Globus pallidus (tissue), 1 donor: ENCODE measurements at places on chromosomes 11 and 22.
A peak's percentile ranks its signal among the peaks of the same experiment; 100 is the strongest.

DNA sequence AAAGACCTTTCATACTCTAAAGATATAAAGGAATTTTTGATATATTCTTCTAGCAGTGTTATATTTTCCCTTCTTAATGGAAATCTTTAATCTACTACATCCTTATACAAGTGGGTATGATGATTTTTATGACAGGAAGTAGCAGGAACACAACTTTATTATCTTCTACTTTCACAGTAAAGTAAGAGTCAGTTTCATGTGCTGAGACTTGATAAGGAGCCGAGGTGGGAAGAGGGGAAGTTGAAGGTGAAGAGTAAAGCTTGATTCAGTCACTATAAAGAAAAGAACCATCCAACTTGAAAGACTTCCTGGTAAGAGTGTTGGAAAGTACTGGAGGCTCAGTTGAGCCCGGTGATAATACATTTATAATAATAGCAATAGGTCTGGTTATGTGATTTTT, 82.1 kb upstream of the PTH start:
- no peak for DNase-seq

DNA sequence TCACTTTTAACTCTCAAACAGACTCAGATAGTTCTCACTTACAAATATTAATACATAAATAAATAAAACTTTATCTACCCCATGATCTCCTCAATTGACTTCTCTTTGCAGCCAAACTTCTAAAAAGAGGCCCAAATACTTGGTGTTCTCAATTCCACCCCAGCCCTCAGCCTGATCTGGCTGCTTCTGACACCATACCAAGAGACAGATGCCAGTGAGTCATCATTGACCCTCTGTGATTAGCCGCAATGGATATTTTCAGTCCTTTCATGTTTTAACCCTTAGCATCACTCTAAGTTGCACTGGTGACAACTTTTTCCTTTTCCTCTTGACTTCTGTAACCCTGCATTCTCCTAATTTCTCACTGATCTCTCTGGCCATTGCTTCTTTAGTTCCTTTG, 184.1 kb upstream of the ARHGAP20 start:
- no peak for DNase-seq

DNA sequence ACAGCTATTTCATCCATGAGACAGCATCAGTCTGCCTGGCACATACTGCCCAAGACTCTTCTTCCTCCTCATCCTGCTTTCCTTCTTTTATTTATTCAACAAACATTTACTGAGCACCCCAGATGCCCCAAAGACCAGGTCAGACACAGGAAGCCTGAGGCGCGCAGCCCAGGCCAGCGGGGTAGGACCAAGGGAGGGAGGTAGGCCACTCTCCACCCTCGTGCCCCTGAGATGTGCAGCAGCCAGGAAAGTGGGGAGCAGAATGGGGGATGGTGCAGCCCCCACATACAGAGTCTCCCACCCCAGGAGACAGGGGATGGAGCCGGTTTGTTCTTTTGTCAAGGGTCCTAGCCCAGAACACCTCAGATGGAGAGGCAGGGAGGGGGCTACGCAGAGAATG, 4.2 kb upstream of the IL2RB start:
- DNase-seq = no peak

DNA sequence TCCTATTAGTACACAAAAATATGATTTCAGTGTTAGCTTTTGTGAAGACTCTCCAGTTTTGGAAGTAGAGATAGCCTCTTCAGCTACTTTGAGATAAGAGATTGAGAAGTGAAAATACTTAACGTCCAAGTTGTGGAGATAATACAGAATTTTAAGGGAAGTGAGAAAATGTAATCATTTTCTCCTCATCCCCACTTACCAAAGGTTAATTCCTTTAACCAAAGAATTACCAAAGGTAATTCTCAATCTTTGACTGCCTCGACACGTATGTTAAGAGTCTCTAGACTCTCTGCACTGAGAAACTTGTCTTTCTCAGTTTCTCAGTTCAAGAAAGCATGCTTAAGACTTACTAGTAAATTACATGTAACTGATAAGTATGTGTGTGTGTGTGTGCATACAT, 15.3 kb downstream of the C11orf54 start:
- DNase-seq = no peak

- DNase-seq = no peak
These were observed 23.0 kb downstream of the LRRC74B start for GRCh38 chr22:21068681-21069276.

GRCh38 chr11:27218421-27219038, 144.5 kb downstream of the CCDC34 start:
- no peak for DNase-seq

GRCh38 chr11:117843666-117844484, 19.3 kb upstream of the FXYD2 start:
- peak; percentile 61 for DNase-seq

DNA sequence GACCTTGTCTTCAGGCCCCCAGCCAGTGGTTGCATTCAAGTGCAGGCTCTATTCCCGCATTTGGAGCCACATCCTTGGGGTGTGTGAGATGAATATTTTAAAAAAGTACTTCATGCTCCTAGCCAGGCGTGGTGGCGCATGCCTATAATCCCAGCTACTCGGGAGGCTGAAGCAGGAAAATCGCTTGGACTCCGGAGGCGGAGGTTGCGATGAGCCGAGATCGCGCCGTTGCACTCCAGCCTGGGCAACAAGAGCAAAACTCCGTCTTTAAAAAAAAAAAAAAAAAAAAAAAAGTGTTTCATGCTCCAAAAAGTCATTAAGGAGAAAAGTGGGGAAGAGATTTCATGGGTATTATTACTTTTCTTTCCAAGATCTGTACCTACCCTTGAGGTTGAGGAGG, 18.0 kb downstream of the SCUBE1 start:
- no peak for DNase-seq

DNA sequence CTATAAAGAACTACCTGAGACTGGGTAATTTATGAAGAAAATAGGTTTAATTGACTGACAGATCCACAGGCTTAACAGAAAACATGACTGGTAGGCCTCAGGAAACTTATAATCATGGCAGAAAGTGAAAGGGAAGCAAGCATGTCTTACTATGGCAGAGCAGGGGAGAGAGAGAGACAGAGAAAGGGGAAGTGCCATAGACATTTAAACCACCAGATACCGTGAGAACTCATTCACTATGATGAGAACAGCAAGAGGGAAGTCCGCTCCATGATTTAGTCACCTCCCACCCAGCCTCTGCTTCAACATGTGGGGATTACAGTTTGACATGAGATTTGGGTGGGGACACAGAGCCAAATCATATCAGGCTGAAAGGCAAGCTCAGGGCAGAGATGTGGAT, 327.1 kb upstream of the DDI1 start:
- no peak for DNase-seq

DNA sequence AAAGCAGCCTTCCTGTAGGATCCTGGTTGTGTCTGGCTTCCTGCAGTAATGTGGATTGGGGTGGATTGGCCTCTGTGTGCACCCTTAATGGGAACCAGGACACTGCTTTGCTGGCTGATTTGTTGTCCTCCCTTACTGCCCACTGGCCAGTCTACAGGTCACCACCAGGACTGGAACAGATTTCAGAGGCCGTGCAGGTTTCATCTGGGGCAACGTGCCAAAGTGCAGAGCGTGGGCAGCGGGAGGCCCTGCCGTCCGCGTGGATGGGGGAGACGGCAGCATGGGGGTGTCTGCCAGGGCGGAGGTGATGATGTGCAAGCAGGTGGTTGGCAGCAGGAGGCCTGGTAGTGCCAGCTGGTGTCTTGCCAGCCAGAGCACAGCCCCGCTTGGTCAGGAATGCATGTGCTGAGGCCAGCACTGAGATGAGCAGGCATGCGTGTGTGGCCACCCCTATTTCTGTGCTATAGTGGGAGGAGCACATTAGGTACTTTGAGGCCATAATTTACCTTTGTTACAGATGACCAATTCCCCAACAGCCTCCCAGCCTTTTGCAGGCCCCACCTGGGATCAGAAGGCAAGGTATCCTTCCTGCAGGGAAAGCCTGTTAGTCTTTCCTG, 24.3 kb downstream of the BCR start:
- no peak for DNase-seq

- DNase-seq = no peak
These were observed 28.5 kb downstream of the DCDC1 start for GRCh38 chr11:31340903-31341572.

- no peak for DNase-seq
These were observed 278.4 kb upstream of the PDGFD start for GRCh38 chr11:104442321-104442720.

GRCh38 chr22:23147617-23148387, 2.5 kb downstream of the RAB36 start:
- no peak for DNase-seq

- peak; percentile 30 for DNase-seq
These were observed at the start of gene MFNG for GRCh38 chr22:37486224-37486845. MFNG (minus strand) TSS chr22:37486384; CDS start chr22:37486177, 207 bp downstream.

GRCh38 chr11:34654483-34655334, 33.8 kb downstream of the EHF start:
- peak; percentile 78 for DNase-seq

DNA sequence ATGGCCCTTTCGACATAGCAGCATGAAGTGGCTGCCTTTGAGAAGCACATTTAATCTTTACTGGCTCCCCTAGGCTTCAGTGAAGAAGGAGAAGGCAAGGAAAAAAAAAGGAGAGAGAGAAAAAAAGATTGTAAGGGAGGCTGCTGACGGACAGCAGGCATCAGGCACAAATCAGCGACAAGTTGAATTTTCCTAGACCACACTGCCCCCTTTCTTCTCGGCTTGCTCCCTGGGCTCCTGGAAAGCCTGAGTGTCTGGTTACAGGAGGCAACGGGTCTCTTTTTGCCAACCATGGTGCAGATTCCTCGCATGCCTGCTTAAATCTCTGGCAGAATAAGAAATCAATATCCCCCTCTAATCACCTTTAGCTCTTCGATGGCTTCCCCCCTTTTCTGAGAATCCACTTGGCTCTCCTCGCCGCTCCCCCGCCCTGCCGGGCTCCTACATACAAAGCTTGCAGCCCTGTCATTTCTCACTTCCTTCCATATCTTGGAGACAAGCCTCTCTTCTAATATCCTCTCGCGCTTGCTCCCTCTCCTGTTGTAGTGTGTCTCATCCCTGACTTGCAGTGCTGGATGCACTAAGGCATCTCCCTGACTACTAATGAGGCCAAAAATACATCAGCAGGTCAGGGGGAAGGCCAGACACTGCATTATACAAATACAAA, 14.3 kb downstream of the BLID start:
- peak; percentile 95 for DNase-seq

DNA sequence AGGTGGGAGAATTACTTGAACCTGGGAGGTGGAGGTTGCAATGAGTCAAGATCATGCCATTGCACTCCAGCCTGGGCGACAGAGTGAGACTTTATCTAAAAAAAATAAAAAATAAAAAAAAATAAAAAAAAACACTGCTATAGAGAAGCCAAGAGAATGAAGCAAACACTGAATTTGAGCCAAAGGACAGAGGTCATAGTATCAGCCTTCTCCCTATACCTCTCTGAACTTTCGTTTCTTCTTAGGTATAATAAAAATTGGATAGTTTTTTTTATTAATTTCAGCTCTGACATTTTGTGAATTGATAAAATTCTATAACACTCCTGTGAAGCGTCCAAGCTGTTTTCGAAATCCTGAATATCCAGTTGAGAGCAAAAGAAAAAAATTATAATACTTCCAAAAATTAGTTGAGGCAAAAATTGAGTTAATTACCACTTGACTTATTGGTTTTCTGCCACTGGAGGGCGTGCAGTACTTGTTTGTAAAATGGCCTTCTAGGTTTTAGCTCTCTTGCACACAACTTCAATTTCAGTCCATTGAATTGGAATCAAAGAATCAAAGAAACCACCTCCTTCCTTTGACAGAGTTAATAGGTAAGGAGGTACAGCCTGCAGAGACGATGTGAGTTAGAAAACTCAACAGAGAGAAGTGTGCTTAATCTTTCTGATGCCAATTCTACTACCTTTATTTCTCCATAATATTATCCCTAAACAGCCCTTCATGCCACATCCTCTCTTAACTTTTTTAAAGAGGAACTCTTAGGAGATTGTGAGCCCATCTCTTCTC, 143.2 kb downstream of the BBOX1 start:
- peak; percentile 58 for DNase-seq

GRCh38 chr11:104728927-104729326, 169.3 kb downstream of the CASP12 start:
- DNase-seq = no peak

GRCh38 chr22:18075720-18076497, 1.9 kb upstream of the PEX26 start:
- DNase-seq = peak; percentile 94

- no peak for DNase-seq
These were observed 33.0 kb downstream of the FZD4 start for GRCh38 chr11:86922225-86922624.

GRCh38 chr11:134261626-134262488, 8.5 kb downstream of the ACAD8 start:
- no peak for DNase-seq

GRCh38 chr11:33211580-33211979, 45.6 kb upstream of the HIPK3 start:
- no peak for DNase-seq

DNA sequence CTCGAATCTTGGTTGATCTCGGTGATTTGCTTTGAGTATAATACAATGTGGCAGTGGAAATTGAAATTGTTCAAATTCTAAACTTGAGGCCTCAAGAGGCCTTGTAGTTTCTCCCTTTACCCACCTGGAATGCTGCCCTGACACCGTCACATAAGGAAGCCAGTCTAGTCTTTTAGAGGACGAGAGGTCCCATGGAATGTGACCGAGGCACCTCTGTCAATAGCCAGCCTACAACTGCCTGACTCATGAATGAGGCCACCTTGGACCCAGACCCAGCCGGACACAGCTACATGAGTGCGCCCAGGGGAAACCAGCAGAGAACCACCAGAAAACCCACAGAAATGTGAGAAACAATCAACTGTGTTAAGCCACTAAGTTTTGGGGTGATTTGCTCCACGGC, 52.5 kb downstream of the RPL27A start:
- DNase-seq = no peak

DNA sequence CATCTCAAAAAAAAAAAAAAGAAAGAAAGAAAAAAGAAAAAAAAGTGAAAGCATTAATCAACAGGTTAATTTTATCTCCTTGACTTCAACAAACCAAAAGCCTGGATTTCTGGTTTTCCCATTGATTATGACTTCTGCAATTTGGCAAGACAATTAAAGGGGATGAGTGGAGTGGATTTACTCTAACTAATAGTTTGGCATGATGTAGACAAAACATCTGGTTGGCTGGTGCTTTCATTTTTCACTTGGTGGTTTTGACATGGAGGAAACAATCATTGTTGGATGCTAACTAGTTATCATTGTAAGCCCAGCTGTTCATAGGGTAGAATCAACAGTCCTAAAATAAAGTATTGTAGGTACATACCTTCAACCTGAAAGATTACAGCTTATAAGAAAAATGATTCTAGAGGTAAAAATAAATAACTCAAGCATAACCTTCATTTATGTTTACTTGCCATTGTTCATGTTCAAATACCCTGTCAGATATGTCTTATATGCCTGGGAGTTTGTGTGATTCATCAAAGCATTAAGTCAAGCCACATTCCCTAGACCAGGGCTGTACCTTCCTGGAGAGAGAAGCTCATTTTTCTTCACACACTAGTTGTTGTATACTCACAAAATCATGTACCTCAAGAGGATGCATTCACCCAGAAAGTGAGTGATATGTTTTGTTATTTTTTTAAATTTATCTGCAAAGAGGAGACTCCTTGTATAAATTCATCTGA, 15.1 kb downstream of the FIBIN start:
- no peak for DNase-seq

GRCh38 chr11:67492801-67493547, 10.1 kb downstream of the AIP start:
- DNase-seq = no peak

- no peak for DNase-seq
These were observed 36.0 kb downstream of the SLN start for GRCh38 chr11:107675902-107676301.

- DNase-seq = no peak
These were observed 726.8 kb upstream of the FAT3 start for GRCh38 chr11:91497847-91498246.

GRCh38 chr11:59610289-59610688, 5.3 kb downstream of the OSBP start:
- DNase-seq = no peak
